ENCODE measurements at places on chromosomes 4 and X.

- no peak for DNase-seq
Measured at GRCh38 chr4:176439611-176440010, 119.8 kb downstream of the SPCS3 start.

- no peak for DNase-seq
Measured at GRCh38 chrX:15683193-15683592, 18.6 kb upstream of the CLTRN start.

DNA sequence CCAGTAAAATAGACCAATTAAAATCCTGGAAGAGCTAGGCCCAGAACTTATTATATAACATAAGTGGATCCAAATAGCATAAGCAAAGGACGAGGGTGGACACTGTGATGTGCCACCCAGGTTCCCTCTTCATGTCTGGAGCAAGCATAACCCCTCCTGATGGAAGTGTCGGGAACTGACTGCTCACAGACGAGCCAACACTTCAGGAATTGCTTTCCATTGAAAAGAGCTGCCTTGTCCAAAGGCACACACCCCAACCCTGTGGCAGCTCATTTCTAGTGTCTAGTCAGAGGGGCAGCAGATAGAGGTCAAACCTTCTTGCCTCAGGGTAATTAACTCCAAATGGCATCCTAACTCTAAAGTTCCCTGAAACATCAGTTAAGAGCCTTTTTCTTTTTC lies 15.3 kb downstream of the DDIT4L start:
- DNase-seq: no peak

- DNase-seq: no peak
Measured at GRCh38 chrX:132664273-132664672, 175.4 kb upstream of the MBNL3 start.

DNA sequence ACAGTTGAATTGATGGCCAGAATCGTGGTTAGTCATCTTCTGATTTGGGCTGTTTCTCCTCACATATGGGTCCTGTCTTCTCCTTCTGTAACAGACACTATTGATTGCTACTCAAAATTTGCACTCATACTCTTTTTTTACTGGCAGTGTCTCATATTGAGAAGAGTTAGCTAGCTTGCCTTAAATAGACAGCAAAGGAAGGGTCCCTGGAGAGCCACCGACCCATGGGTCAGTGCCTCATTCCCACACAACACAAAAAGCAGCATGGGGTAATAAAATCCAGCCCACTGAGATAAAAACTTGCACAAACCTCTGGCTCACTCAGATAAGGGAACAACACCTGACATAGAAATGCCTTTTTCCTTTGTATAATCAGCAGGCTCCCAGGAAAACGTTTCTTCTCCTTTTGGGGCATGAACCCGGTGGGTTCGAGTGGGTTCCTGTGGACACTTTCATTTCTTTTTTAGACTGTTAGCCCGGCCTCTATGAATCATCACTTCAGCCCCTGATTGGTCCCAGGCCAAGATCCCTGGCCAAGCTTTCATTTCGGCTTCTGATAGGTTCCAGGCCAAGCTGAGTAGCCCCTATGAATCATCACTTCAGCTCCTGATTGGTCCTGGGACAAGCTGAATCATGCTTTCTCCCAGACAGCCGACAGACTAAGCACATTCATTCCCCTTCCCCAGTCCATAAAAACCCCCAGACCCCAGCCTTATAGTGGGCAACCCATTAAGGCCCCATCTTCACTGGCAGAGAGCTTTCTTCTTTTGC lies 408.1 kb downstream of the DCAF12L2 start:
- no peak for DNase-seq

GRCh38 chr4:111802191-111802590 lies 343.1 kb upstream of the FAM241A start:
- no peak for DNase-seq

- no peak for DNase-seq
Measured at GRCh38 chrX:22041907-22042530, 9.9 kb downstream of the PHEX start.

DNA sequence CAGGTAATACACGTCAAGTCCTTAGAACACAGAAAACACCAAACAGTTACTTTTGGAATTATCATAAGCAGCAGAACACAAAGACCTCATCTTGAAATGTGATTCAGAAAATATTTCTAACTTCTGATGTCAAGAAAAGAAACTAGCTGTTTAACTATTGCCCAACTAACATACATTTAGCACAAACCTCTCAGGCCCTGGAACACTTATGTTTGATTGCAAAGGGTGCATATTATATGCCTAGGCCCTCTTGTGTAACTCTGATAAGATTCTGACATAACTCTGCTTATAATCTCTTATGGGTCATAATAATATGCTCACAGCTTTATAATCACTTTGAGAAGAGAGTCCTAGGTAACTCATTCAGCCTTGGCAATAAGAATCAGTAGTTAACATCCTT lies 62.6 kb downstream of the TBC1D9 start:
- DNase-seq: no peak

GRCh38 chrX:7131621-7132020 lies 15.9 kb upstream of the STS start:
- DNase-seq: no peak

DNA sequence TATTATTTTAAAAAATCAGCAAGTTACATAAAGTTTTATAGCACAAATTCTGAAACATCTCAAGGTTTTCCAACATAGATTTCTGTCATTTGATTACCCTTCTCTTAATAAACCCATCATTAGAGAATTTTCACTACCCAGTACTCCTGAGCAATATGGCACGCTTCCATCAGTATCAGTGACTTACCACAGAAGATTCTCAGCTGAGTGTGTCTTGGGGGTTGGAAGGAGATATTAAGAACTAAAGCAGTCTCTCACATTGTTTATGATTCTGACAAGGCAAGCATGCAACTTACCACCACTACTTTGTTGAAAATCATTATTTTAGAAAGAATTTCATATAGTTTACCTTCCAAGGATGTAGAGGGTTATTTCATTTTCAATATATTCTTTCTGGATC lies 67.7 kb downstream of the INPP4B start:
- DNase-seq: no peak

DNA sequence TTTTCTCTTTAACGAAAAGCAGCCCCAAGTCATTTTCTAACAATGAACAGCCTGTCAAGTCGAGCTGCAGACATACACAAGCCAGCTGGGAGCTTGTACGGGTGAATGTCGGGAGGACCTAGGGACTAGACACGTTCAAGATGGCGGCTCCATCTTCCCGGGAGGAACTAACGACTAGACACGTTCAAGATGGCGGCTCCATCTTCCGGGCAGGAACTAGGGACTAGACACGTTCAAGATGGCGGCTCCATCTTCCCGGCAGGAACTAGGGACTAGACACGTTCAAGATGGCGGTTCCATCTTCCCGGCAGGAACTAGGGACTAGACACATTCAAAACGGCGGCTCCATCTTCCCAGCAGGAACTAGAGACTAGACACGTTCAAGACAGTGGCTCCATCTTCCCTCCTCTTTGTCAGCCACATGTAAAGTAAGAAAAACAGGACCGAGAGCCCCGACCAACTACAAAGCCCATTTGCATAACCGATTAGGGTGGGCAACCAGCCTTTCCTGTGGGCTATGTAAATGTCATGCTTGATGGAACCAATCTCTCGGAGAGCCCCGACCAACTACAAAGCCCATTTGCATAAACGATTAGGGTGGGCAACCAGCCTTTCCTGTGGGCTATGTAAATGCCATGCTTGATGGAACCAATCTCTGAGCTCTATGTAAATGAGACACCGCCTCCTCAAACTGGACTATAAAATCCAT lies 175.5 kb downstream of the DHRSX start:
- no peak for DNase-seq

DNA sequence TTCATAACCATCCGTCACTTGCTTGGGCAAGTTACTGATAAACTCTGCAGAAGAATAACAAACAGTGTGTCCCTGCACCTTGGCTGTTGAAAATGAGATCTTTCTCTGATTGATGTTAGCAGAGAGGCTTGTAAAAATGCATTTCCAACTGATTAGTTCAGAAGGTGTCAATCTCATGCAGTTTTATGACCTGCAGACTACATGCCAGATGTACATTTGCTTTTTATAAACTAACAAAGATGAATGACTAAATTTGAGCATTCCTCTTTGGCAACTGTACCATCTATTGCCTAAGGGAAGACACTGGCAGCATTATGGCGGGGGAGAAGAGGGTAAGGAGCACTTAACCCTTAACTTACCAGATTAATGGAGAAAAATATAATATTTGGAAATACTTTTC lies 192.8 kb downstream of the DCTD start:
- DNase-seq: no peak

- DNase-seq: no peak
Measured at GRCh38 chr4:114318309-114318708, 280.3 kb upstream of the UGT8 start.

DNA sequence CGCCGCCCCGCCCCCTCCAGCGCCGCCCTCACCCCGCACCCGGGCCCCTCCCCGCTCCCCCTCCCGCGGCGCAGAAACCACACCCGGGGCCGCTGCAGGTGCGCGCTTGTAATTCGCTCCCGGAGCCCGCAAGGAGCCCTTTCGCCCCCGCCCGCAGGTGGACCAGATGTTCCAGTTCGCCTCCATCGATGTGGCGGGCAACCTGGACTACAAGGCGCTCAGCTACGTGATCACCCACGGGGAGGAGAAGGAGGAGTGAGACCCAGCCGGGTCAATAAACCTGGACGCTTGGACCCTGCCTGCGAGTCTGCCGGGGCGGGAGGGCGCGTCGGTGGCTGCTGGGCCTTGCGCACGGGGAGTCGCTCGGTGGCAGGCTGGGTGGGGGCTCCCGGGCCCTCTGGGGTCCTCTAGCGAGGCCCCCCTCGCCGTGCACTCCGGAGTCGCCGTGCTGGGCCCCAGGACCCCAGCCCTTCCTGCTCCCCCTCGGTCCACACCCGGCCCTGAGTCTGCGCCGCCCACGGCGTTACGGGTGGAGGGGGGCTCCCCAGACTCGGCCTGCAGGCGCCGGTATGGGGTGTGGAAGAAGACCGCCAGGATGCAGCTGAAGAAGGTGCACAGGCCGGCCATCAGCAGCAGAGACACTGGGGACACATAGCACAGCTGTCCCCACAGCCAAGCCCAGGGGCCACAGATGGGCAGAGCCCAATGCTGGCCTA lies 7.1 kb downstream of the SLC49A3 start:
- no peak for DNase-seq

DNA sequence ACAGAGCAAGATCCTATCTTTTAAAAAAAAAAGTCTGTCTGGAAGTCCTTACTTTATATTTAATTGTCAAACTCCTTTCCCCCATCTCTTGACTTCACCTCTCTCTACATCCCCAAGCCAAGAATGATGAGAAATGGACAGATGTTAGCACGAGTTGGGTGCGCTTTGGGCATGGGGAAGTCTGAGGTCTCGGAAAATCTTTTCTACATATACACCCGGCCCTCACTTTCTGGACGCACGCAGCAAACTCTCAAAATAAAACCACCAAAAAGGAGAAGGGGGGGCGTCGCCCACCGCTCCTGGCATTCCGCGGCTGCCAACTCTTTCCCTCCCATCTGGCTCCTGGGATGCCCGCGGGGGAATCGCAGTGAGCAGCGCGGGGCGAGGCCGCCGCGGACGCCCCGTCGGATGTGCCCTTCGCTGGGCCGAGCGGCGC lies 756 bp downstream of the IGFBP7 start:
- no peak for DNase-seq

DNA sequence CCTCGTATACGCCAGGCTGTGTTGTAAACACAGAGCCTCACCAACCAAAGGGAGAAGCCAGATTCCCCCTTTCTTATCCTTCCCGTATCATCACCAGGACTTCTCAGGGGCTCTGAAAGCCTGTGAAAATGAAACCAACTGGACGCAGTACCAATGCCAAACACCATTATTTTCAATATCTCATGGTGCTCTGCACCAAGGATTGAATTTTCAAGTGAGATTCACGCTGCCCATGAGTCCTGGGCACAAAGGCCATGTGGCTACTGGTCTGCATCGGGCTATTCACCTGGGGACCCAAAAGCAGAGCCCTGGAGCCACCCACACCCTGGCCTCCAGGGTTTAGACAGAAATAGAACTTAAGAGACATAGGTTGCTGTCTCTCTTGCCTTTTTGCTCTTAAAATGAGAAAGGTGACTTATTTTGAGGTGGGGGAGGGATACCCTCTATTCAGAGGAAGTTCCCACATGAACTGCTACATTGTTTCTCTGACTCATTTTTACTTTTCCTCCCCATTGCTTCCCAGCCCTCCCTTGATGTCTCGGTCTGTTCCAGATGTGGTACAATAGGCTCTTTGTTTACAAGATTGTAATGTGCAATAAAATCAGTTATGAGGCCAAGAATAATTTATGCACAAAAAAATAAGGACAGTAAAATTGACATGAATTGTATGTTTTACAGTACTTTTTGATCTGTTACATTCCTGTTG lies 55.4 kb downstream of the MAML3 start:
- no peak for DNase-seq

DNA sequence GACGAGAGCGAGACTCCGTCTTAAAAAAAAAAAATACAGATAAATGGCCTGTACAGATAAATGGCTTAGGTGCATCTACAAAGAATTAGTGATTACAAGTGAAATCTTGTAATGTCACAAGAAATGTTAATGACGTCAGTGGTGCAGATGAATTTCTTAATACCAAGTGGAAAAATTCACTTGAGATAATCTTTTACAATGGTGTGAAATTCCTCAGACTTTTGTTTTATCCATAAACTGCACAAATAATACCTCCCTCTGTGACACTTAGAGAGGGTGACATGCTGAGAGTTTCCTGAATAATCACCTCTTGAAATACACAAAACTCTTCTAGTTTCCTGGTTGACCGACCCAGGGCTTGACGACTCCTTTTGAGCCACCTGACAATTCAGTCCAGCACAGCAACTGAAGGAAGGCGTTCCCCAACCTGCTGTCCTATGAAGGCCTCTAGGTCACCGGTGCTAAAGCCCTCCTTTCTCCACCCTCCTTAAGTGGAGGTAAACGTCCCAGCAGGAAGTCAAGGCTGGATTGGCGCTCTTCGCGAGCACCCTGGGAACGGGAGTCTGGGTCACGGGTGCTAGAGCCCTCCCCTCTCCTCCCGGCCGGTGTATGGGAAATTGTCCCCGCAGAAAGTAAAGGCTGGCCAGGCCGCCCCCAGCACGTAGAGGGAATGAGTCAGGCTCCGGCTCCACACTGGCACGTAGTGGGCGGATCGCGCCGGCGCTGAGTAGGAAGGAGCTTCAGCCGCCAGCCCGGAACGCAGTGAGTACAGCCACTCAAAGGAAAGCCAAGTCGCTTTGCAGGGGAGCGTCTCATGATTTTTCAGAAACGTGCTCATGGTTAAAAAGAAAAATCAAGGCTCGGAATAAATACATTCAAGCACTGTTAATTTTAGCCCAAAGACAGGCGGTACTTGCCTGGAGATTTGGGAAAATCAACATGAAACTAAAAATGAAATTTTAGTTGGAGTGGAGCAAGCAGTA lies at the start of gene TMEM144:
Gene TMEM144, plus strand, starts transcription at position 662 of the 983 bp plus-strand sequence. CDS start 2,182 bp downstream, outside the sequence.
- no peak for DNase-seq

GRCh38 chrX:12779534-12779933 lies 11.7 kb upstream of the PRPS2 start:
- DNase-seq: no peak

DNA sequence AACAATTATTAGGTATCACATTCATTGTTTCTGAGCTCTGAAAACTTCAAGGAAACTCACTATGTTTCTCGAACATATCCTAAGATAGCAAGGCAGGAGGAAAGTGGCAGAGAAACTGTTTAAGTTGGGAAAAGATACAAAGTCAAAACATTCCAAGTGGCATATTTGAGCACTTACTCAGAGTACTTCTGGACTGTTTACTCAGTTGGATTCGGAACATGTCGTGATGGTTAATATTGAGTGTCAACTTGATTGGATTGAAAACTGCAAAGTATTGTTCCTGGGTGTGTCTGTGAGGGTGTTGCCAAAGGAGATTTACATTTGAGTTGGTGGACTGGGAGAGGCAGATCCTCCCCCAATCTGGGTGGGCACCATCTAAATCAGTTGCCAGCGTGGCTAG lies 298.3 kb downstream of the IL1RAPL2 start:
- no peak for DNase-seq

All from activated CD8-positive, alpha-beta memory T cell treated with anti-CD3 and anti-CD28 coated beads for 1 hour (primary cell).